ENCODE measurements at places on chromosomes 2 and 18.

- DNase-seq, result no peak
Observed at GRCh38 chr2:156279446-156280150, 52.9 kb downstream of the NR4A2 start.

DNA sequence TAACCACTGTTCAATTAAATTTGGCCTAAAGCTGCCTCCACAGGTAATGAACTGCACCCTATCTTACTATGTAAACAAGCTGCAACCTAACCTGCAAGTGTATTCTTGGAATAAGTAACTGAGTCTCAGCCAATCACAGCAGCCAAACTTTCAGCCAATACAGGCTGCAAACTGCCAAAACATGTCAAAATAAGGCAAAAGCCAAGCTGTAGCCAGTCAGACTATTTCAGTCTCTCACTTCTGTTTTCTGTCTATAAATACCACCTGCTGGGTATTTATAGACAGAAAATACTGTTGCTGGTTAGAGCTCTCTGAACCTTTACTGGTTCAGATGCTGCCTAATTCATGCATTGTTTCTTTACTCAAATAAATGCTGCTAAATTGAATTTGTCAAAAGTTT is 14.3 kb downstream of the C2orf76 start:
- DNase-seq, result no peak

DNA sequence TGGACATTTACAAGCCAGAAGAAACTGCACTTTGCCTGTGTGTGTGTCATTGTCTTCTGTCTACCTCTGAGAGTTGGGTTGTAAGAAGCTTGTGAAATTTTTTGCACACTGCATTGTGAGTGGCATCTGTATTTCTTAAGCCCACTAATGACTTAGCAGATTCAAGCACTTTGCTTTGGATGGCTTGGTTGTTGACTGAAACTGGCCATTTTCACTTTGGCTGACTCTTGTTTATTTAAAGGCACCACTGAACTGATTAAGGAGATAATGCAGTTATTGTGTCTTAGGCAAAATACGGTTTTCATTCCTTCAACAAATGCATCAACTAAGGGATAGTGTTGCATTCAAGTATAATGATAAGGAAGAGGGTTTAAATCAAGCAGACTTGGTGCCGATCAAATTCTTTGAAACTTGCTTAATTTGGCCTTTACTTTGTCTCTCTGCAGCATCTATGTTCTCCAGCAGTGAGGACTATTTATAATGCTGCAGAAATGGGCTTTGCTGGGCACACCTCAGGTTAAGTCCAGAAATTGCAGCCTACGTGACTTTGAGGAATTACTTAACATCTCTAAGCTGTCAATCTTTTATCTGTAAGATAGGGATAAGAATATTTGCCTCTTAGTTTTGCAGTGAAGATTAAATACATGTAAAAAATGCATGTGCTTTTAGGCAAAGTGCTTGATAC is 142.0 kb downstream of the CCDC85A start:
- DNase-seq, result no peak

DNA sequence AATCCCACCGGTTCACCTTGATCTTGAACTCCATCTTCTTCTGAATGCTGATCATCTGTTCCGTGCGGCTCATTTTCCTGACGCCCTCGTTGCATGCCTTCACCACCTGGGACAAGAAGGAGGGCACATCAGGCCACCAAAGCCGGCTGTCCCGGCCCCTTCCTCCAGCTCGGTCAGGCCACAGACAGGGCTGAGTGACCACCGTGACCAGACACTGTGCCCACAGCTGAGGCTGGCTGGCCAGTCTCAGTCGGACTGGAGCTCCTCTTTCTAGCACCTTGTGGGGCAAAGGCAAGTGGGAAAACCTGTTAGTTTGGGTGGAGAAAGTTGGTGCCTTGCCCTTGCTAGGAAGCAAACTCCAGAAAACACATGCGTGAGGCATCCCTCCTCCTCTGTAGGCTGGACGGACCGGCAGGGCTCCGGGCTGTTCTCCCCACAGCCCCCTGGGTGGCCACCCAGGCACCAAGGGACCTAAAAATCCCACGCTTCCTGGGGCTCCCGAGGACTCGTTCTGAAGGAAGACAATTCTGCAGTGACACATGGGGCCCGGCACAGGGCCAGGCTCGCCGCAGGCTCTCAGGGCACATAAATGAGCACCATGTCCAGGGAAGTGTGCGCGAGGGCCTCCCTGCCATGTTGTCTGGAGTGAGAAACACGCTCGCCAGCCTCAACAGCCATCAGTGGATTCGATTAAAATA is 15.3 kb downstream of the SNORC start:
- DNase-seq, result no peak

GRCh38 chr2:240952496-240953246 is 45.7 kb upstream of the SNED1 start:
- DNase-seq, result no peak

- DNase-seq, result no peak
Observed at GRCh38 chr2:22078701-22079100, 954.9 kb downstream of the TDRD15 start.

Measured in H1 (cell line).